ENCODE measurements at places on chromosomes 7 and 10.

- peak; percentile 69 for DNase-seq
Measured at GRCh38 chr7:74032191-74032490, 4.2 kb downstream of the ELN start.

DNA sequence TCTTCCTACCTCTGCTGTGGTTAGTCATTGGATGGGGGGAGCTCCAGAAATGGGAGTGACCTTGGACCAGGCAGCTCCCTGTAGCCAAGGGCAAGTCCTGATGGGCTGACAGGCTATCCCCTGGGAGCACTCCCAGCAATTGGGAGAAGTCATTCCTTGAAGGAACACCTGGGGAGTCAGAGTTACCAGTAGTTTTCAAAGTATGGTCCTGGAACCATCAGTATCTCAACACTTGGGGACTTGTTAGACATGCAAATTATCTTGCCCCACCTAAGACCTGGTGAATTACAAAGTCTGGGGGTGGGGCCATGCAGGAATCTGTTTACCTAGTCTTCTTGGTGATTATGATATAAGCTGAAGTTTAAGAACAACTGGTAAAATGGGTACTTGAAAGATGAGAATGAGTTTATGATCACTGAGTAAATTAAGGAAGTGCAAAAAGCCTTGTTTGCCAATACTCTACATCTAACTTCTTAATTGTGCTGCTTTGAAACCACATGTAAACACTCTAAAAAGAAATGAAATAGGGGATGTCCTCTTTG lies 287.3 kb upstream of the LRRN3 start:
- DNase-seq = no peak

- no peak for DNase-seq
Measured at GRCh38 chr10:92891885-92892690, 43.8 kb downstream of the EXOC6 start.

GRCh38 chr10:120514035-120514620 lies 57.1 kb downstream of the PLPP4 start:
- no peak for DNase-seq

DNA sequence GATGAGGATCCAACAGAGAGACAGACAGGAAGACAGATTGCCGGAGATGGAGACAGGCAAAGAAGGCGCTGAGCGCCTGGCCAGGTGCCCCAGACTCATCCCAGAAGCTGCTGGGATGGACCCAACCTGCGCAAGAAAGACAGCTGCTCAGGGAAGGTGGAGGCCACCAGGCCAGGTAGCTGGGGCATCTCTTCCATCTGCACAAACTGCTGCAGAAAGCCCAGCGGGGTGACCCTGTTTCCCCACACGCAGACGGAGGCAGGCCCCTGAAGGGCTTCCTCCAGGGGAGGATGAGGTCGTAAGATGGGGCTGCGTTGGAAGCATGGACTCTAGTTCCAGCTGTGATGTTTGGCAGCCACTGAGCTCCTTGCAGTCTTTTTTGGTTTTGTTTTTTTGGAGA lies 16.5 kb upstream of the YWHAG start:
- DNase-seq = no peak

DNA sequence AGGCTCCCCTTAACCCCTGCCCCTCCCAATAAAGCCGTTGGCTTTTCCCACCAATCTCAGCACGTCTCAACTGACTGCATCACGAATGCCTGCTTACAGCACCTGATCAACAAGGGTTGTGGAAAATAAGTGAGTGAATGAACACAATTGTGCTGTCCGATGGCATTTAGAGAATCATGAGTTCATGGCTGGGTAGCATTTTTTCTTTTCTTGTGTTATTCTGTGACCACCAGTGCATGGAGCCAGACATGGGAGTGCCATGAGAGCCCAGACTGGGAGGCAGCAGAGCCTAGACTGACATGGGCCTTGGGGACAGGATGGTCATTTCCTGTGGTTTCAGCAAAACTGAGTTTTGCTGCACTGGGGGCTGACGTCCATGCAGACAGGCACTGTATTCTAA lies 254.1 kb upstream of the IGFBP3 start:
- no peak for DNase-seq

DNA sequence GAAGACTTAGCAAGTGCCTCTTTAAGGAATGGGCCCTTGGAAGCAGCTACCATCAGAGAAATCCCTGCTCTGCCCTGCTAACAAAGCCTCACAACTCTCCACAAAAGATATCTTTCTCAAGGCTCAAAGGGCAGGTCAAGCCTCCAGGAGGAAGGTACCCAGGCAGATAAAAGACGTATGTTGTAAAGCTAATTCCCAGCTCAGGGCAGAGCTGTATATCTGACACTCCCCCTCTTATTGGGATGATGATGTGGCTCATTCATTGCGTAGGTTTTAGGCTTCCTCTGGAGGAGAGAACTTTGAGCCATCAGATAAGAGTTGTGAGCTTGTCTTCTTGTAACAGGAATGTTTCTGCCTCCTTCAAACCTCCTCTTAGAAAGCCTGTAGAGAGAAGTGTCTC lies 145.4 kb downstream of the CALN1 start:
- no peak for DNase-seq

DNA sequence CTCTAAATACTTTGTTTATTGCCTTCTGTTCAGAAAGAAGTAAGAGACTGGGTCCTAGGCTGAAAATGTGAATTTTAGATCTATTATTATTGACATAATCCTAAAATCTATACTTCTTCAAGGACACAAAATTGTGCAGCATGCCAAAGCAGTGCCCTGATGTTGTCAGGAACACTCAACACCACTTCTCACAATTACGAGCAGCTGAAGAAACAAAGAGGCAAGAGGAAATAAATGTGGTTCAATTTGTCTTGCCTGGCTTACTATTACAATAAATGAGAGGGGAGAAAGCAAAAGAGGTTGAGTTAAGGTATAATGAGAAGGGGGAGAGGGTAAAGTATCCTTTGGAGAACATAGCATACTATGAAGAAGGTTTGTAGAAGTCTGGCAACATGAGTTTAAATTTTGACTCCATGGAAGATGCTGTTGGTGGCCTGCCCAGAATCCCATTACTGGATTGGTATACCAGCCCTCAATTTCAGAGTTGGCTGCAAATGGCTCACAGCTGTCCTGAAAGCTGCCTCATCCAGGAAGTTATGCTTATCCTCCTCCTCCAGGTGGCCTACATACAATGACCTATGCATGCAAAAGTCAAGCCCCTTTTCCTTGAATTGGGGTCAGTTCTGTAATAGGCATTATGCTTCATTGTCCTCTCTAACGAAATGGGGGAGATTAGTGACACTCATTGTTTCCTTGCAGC lies 274.6 kb upstream of the SMIM30 start:
- DNase-seq = no peak

DNA sequence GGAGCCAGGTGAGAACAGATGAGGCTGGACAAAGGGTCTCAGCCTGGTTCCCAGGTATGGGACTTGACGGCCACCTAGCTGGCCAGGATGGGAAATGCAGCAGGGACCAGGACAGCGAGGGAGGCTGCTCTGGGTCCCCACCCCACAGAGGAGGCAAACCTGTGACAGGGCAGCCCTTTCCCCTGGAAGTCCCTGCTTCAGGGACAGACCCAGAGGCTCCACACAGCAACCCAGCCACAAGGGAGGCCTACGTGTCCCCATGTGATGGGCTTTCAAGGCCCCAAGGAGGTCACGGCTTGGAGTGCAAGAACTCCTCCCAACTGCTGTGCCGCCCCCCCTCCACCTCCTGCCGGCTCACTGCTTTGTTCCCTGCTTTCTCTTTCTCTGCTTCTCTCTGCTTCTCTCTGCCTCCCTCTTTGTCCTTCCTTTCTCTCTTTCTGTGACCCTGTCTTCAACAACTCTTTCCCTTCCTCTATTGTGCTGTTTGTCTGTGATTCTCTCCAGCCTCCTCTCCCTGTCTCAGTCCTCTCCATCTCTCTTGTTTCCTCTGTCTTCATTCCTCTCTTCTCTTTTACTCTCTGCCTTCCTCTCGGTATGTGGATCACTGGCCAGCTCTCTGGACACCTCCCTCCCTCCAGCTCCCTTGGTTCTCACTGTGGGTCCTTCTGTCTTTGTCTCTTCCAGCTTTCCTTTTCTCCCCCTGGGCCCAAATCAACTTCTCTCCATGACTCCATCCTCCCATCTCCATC lies 9.6 kb upstream of the EIF5AL1 start:
- DNase-seq = no peak

GRCh38 chr7:158083526-158084310 lies 503.9 kb downstream of the PTPRN2 start:
- no peak for DNase-seq

GRCh38 chr7:144439717-144440205 lies 36.3 kb upstream of the NOBOX start:
- no peak for DNase-seq

GRCh38 chr7:109462171-109462570 lies 892.5 kb downstream of the DNAJB9 start:
- no peak for DNase-seq

DNA sequence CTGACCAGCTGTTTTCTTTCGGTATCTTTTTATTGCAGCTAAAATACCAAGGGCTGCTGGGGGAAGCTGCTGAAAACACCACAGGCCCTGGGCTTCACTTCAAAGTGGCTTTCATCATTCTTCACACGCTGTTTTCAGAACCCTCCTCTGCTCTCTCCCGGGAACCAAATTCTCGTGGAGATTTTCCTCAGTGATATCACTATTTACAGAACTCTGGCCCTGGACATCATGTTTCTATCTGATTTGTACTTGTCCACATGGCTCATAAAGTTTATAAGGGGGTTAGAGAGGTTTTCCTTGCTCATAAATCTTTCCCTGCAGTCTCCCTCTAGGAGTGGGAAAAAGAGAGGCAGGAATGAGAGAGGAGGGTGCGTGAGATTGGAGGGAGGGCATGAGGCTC lies 177.4 kb upstream of the NPVF start:
- no peak for DNase-seq

DNA sequence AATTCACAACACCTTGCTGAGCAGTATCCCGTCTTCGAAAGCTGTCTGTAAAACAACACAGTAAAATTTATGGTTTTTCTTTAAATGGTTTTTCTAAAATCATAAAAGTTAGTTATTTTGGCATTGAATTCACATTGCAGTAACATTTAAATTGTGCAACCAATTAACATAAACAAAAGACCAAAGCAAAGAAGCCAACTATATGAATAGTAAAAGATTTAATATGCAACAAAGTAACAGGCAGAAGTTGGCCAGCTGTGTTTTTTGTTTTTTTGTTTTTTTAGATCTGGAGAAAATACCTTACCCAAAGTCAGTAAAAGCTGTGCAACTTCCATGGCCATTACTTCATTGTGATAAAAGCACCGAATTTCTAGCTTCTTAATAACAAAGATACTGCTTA lies 11.3 kb downstream of the SRI start:
- no peak for DNase-seq

GRCh38 chr10:52479567-52479966 lies 165.5 kb downstream of the DKK1 start:
- no peak for DNase-seq

DNA sequence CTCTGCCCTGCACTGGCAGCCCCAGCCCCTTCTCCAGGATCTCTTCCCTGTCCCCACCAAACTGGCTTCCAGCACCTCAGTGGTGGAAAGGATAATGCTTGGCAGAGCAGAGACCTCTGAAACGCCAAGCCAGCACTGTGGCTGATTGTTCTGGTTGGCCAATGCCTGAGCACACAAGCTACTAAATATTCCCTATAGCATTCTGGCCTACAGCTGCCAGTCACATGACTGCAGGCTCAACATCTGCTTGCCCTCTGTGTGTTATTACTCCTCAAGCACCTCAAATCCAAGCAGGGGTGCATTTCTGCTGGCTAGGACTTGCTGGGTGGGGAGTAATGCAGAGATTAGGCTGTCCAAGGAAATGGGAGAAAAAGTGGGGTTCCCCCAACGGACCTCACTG lies 6.1 kb downstream of the TBATA start:
- DNase-seq = peak; percentile 74

- DNase-seq = peak; percentile 68
Measured at GRCh38 chr10:101295261-101295660, 58.7 kb upstream of the BTRC start.

GRCh38 chr10:61016630-61017029 lies 72.6 kb upstream of the RHOBTB1 start:
- no peak for DNase-seq

GRCh38 chr7:8134089-8134733 lies 127.8 kb downstream of the ICA1 start:
- DNase-seq = no peak

GRCh38 chr10:44267007-44267406 lies 117.9 kb downstream of the CXCL12 start:
- no peak for DNase-seq

DNA sequence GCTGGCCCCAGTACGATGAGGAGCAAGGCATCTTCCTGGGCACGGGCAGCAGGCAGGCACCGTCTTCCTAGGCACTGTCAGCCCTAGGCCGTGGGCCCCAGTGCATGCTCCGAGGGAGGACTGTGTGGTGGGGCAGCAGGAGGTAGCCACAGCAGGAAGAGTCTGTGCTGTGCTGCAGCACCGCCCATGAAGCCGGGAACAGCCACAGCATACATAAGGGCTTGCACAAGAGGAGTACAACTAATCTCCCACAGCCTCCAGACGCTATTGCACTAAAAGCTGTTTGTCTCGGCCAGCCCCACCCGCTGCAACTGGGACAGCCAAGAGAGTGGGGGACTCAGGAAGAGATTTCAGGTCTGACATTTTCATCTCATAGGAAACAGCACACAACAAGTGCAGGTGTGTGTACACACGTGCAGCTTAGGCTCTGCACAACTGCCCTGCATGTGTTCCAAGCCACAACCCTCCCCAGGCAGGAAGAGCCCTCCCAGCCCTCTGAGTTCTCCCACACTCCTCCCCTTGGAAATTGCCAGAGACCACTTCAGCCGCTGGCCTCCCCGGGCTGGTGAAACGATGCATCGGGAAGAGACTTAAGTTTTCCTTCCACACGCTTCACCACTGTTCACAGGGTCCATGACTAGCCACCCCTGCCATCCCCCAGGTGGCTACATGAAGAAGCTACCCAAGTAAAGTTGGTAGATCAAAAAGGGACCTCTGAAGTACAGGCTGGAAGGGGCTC lies 88.1 kb upstream of the DDC start:
- DNase-seq = peak; percentile 69

DNA sequence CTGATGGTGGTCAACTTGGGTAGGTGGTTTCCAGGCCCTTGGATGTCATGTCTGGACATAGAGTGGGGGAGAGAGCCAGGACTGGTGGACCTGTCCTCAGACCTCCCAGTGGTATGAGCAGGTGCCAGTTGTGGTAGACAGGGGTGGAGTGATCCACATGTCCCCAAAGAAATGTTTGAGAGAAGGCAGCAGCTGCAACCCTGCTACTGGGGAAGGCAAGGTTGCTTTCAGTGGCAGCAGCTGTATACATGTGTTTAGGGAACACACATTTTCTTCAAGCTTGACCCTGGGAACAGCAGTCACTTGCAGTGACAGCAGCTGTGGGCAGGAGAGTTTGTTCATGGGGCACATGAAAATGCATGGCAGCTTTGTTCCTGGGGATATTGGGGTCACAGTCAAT lies 882.6 kb upstream of the C7orf33 start:
- no peak for DNase-seq

GRCh38 chr7:125775317-125775716 lies 845.7 kb upstream of the POT1 start:
- DNase-seq = no peak

Data from Ammon's horn (tissue), 1 donor.